Astrocyte (in vitro differentiated cells and primary cell): ENCODE measurements at places on chromosomes 16 and 17.

DNA sequence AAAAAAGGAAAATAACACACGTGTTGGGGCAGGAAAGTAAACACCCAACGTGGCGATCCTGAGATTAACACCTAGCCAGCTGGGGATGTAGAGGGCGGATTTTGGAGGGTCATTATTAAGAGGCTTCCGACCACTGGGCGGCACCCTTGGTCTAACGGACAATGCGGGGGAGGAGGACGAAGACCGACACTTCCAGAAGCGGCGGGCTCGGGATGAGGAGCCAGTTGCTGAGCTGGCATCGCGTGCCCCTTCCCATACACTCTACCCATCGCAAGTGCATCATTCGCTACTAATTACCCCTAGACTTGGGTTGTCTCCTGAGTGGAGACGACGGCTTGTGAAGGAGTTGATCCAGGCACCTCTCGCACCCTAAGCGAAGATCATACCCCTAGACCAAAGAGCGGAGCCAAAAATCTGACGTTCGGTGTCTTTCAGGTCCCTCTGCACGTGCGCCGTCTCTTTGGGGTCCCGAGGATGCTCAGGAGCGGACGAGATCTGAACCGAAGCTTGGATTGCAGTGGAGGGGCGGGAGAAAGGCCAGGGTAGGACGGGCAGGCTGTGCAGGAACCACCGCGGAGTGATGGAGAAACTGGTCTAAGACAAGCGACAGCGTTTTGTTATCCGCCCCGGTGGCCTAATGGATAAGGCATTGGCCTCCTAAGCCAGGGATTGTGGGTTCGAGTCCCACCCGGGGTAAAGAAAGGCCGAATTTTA, 17.6 kb downstream of the ZNF213 start:
- peak; percentile 82 for DNase-seq

GRCh38 chr17:12134587-12134986, 113.9 kb downstream of the MAP2K4 start:
- DNase-seq: no peak

DNA sequence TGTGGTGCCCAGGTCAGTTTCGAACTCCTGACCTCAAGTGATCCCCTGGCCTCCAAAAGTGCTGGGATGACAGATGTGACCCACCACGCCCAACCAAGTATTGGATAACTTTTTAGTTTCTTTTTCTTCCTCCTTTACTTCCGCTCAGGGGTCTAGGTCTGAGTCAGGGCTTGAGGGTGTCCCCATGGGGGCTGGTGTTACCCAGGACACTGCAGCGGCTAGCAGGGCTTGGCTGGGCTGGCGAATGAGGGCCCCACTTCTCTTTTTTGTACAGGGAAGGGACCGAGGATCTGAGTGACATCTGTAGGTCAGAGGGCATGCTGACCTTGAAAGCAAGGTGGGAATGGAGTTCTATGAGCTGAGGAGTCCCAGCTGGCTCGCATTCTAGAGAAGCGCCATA, 24.9 kb downstream of the RAB11FIP3 start:
- no peak for DNase-seq

GRCh38 chr16:88487920-88488851, 35.1 kb downstream of the ZFPM1 start:
- DNase-seq: no peak

- no peak for DNase-seq
Measured at GRCh38 chr17:3256575-3256974, 41.6 kb downstream of the OR3A1 start.

GRCh38 chr16:56941856-56942331, 10.0 kb downstream of the HERPUD1 start:
- DNase-seq: no peak

- DNase-seq: no peak
Measured at GRCh38 chr17:36470499-36470898, 16.0 kb upstream of the ZNHIT3 start.

DNA sequence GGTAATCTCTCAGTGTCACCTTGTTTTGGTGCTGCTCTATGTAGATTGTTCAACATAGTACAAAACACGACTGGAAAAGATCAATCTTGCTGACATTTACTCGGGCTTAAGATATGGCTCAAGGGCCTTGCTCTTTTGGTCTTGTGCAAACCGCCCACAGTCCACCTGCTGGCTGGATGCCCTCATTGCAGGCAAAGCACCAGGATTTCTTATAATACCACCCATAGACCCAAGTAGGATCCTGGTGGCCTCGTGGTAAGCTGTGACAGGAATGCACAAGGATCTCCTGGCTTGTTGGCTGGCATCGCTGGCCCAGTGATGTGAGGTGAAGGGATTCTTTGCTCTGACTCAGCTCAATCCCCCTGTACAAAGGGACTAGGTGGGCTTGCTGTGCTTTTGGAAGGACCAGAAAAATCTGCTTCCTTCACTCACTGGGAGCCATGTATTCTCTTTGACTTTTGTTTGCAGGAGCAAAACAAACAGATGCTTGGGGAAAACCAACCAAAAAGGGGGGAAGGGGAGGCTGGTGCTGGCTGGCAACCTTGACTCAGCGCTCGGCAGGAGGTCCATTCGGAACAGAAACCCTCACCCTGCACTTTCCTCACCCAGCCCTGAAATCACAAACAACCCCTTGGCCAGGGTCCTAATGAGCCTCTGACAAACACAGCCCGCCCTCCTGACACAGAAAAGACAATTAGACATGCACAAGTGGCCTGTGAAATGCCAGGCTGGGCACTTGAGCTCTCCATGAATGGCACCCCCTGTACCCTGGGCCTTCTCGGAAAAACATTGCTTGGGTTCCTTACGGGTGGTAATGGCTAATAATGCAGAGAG, 36.6 kb upstream of the MED9 start:
- DNase-seq: no peak

GRCh38 chr16:2477327-2477726, 2.4 kb downstream of the TBC1D24 start:
- DNase-seq: no peak

DNA sequence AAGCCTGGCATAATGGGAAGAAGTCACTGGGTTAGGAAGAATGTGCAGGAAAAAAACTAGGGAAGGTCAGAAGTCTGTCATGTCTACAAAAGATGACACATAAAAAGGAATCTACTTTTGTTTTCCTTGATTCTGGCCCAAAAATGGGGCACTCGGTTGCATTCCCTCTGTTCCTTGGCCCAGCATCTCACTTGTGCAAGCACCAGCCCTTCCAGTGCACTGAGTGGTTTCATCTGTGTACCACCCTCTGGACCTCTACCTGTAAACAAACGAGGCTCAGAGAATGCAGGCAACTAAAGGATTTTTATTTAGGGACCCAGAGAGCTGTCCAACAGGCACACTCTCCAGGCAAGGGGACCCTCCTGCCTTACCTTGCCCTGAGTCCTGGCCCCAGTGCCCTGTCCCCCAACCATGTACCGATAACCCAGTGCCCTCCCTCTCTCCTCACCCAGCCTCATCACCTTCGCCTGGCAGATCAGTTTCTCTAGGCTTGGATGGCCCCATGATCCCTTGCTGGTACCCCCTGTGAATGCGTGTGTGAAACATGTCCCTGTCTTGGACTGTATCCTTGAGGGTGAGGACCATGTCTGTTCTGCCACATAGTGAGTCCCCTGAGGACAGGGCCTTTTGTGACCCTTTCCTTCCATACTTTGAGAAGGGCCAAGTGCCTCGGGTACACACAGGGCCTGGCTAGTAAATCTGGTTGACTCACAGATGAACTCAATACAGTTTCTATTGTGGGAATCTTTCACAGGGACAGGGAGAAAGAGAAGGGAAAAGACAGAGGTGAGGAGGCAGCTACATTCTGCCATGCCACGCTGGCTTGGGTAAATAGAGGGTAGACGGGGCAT, 13.3 kb downstream of the NXPH3 start:
- peak; percentile 41 for DNase-seq

DNA sequence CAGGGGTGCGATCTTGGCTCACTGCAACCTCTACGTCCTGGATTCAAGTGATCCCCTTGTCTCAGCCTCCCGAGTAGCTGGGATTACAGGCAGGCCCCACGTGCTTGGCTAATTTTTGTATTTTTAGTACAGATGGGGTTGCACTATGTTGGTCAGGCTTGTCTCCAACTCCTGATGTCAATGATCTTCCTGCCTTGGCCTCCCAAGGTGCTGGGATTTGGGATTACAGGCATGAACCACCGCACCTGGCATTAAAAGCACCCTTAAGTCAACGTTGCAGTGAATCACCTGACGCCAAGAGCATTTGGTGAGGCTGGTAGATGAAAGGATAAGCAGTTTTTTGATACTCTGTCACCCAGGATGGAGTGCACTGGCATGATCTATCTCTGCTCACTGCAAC, 59.0 kb downstream of the NDE1 start:
- DNase-seq: no peak

DNA sequence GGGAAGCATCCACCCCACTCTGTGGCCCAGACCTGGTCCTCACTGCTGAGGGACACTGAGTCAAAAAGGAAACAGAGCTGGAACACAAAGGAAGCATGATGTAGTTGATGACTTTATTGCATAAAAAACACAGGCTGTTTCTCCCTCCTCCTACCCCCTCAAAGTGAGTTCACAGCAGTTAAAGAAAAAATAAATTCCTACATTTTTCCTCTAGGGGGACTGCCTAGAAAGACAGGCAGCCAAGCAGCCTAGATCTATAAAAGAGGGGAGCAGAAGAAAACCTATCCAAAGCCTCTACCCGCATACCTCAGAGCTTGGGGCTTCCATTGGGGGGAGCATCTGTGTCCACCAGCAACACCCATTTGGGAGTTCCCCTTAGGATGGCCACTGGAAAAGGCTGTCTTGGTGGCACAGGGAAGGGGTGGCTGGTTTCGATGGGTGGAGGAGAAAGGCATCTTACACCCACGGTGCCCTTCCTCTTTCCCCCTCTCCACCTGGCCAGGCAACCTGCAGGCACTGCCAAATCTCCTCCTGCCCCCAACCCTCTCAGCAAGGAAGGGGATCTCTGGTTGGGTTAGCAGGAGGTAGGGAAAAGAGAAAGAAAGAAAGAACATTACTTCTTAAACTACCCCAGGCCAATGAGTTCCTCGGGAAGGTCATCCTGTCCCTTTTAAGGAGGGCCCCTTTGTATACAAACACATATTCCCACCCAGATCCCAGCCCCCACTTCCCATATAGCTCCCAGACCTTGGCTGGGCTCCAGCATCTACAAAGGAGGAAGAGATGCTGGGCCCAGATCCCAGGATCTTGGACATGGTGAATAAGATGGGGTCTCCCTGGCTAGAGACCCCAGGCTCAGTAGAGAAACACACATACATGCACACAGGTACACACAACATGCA, 4.0 kb upstream of the SCRN2 start:
- no peak for DNase-seq

- no peak for DNase-seq
Measured at GRCh38 chr16:85003725-85004586, 7.4 kb downstream of the ZDHHC7 start.
